ENCODE measurements at places on chromosomes 1 and 21.
A peak's percentile ranks its signal among the peaks of the same experiment; 100 is the strongest.

DNA sequence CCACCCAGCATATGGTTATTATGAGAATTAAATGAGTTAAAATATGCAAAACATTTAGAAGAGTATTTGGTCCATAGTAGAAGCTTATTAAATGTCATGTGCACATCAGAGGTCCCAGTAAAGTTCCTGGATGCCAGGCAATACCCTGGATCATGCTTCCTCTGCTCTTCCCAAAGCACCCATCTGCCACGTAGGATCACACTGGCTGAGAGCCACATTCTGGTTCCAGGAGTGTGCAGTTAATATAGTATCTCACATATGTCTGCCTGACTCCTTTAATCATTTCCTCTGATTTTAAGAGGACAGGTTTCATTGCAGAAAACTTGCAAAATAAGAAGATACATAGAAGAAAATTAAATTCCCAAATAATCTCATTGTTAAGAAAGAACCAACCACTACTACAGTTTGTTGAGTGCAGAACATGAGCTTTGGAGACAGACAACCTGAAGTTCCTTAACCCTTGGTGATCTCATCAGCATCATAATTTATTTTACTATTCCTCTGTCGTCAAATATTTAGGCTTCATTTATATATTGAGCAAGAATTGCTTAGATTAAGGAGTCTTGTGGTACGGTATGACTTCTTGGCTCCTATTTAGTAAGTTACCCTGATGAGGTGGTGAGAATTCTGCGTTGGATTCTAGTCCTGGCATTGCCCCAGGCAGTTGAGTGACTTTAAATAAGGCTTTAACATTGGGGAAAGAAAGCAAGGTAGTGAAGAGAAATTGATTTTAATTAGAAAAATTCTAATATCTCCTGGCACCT lies 12.3 kb downstream of the SGIP1 start:
- no peak for ATAC-seq

GRCh38 chr1:110242731-110243130 lies 32.6 kb downstream of the KCNC4 start:
- ATAC-seq: no peak

DNA sequence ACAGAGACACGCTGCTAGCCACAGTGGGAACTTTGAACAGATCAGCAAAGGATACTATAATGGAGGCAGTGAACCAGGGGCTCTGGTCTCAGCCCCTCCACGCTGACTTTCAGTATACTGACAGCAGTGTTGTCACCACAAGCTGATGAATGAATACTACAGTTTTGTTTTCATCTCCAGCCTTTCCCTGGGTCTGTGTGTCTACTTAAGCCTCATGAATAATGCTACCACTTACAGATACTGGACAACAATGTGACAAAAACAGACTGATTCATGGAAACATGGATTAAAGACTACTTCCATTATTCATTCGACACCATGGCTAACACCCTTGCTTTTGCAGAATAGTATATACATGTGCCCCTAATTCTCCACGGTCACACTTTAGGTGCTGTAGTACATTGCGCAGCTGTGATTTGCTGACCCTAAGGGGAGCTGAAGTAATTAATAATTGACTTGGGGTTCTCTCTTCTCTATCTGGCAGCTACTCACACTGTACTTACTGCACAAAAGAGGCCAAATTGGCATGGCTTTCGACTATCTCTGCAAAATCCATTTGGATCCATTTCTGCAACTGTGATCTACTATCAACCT lies 203.2 kb upstream of the LYPLAL1 start:
- ATAC-seq: no peak

GRCh38 chr1:3881193-3881480 lies 18.9 kb downstream of the C1orf174 start:
- no peak for ATAC-seq

- peak; percentile 76 for ATAC-seq
Measured at GRCh38 chr21:25638660-25639550, at the start of gene JAM2. TSS of gene JAM2 (plus strand) at chr21:25639258. CDS start at chr21:25639822, 564 bp downstream.

GRCh38 chr1:38852780-38853179 lies 6.8 kb downstream of the RRAGC start:
- ATAC-seq: no peak

All from SK-N-SH treated with all-trans-retinoic acid at 6 μM for 48 hours (cell line).